ENCODE measurements at places on chromosomes 2 and 18. TPM values are rescaled to one million over a fixed set of nuclear protein-coding genes. Genes with fewer than 3 reads are reported as not detected.

- no peaks in the 10 kb centered on the region for H3K27me3 ChIP-seq
- H3K27ac ChIP-seq = no peak overlapping the region
- H3K4me3 ChIP-seq = no peak overlapping the region
- no peaks in the 10 kb centered on the region for H3K4me1 ChIP-seq
- no peak for DNase-seq
Observed at GRCh38 chr2:75405000-75405399, 155.7 kb downstream of the EVA1A start.

Gene CGREF1
- total RNA-seq = 3.1 TPM

DNA sequence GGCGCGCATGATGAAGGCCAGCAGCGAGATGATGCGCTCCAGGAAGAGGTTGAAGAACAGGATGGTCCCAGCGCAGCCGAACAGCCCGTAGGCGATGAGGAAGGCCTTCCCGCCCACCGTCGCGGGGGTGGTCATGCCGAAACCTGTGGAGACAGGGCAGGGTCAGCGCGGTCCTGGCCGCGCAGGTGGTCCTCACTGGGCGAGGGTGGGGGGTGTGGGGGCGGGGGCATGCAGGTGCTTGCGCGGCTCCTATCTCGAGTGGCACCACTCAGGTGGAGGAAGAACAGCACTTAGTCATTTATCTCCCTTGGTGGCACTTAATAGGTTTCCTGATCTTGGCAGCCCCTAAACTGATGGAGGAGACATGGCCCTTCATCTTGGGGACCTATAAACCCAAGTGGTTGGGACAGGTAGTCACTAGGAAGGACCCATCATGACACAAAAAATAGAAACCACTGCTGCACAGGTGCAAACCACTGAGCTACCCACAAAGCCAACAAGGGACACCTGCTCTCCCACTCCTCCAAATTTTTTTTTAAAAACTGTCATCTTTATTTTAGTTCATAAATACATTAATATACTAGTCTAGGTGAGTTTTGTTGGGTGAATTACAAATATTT lies 118.8 kb downstream of the MSH2 start:
- peak overlapping the region; percentile 45 for H3K4me3 ChIP-seq
- peaks cover 3% of the 10 kb centered on the region for H3K4me1 ChIP-seq
- H3K36me3 ChIP-seq = no peaks in the 10 kb centered on the region
- H3K27me3 ChIP-seq = no peaks in the 10 kb centered on the region
- DNase-seq = no peak

GRCh38 chr2:218405086-218405745 lies 5.5 kb downstream of the CTDSP1 start:
- peaks cover 4% of the 10 kb centered on the region for H3K36me3 ChIP-seq
- H3K27me3 ChIP-seq = no peaks in the 10 kb centered on the region
- no peak overlapping the region for H3K4me3 ChIP-seq

GRCh38 chr2:204152616-204153015 lies 216.1 kb downstream of the ICOS start:
- H3K4me3 ChIP-seq = no peak overlapping the region
- H3K27ac ChIP-seq = no peak overlapping the region
- no peaks in the 10 kb centered on the region for H3K36me3 ChIP-seq
- no peaks in the 10 kb centered on the region for H3K27me3 ChIP-seq
- no peaks in the 10 kb centered on the region for H3K4me1 ChIP-seq

Gene FHOD3
- total RNA-seq = 4.1 TPM

- no peak overlapping the region for H3K4me3 ChIP-seq
- no peak overlapping the region for H3K27ac ChIP-seq
- H3K4me1 ChIP-seq = no peaks in the 10 kb centered on the region
- H3K36me3 ChIP-seq = no peaks in the 10 kb centered on the region
Observed at GRCh38 chr18:10400534-10401307, 53.7 kb upstream of the APCDD1 start.

DNA sequence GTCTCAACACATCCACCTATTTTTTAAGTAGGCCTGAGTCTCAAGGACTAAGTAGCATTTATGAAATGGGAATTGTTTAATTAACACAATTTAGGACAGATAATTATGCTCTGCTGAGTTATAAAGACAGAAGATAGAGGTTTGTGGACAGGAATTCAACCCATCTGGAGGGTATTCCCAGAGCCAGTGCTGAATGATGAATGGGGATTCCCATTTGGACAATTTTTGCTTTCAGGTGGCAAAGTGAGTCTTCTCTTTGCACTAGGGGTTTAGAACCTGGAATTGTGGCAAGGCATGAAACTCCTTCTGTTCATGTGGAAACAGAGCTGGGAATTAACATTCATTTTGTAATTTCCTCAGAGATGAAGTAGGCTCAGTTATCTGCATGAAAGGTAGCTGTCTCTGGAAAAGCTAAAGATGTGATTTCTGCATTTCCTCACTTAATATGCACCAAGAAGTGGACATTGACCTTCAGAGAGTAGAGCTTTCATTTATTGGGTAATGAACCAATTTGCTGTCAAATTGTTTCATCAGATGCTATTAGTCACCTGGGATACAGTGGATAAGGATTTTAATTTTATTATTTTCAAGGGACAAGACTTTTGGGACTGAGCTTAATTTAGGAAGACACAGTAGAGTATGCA lies 212.1 kb upstream of the NRXN1 start:
- no peak for DNase-seq
- no peaks in the 10 kb centered on the region for H3K4me1 ChIP-seq
- H3K36me3 ChIP-seq = no peaks in the 10 kb centered on the region
- no peak overlapping the region for H3K27ac ChIP-seq
- no peaks in the 10 kb centered on the region for H3K27me3 ChIP-seq

GRCh38 chr18:28890791-28891190 lies 713.9 kb upstream of the CDH2 start:
- no peak overlapping the region for H3K4me3 ChIP-seq
- no peaks in the 10 kb centered on the region for H3K4me1 ChIP-seq
- H3K27me3 ChIP-seq = no peaks in the 10 kb centered on the region
- DNase-seq = no peak

Data from colonic mucosa (tissue), 4 donors.